ENCODE measurements at places on chromosomes 2 and 18.

DNA sequence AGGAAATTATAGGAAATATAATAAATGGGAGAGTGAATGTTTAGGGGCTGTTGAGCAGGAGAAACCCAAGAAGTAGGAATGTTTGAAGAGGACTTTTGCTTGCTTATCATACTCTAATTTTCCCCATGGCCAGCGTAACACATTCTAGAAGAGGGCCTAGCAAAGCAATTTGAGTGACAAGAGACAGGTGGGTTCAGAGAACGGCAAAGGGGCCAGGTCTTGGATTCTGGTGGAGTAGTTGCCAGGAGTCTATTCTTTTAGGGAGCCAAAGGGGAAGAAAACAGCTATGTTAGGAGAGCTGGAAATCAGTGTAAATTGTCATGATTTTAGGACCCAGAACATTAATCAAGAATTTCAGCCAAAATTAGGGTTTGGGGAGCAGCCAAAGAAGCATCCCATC, 96.5 kb downstream of the COL5A2 start:
- DNase-seq = no peak

DNA sequence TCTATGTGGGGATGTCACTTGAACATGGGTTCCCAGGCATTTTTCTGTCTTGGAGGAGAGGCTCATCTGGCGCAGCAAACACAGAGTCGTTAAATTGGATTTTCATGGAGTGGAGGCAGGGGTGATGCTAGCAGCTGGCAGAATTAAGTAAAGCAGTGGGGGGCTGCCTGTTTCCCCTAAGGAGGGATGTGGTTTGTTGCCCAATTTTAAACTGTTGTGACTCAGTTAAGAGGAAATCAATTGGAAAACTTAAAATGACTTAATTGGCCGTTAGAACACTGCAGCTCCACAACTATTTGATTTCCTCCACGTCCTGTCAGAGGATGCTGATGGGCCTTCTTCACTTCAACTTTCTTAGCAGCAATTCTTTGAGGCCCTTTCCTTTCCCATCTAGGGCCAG, 354.1 kb upstream of the ATP5MC3 start:
- DNase-seq = no peak

DNA sequence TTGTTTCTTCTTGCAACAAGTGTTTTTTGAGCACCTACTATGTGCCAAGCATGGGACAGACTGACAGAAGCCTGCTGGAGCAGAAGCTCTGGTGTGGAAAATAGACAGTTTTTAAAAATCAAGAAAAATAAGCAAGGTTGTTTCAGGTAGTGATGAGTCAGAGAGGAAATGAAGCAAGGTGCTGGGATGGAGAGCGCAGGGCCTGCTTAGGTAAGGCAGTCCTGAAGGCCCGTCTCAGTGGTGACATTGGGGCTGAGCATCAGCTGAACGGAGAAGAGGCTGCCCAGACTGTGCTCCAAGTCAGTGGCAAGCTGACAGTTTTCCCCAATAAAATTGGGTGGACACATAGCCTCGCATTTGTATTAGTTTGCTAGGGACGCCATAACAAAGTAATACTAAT, 263.6 kb downstream of the SS18 start:
- DNase-seq = no peak

GRCh38 chr2:170216428-170216827, 38.5 kb downstream of the MYO3B start:
- DNase-seq = no peak

DNA sequence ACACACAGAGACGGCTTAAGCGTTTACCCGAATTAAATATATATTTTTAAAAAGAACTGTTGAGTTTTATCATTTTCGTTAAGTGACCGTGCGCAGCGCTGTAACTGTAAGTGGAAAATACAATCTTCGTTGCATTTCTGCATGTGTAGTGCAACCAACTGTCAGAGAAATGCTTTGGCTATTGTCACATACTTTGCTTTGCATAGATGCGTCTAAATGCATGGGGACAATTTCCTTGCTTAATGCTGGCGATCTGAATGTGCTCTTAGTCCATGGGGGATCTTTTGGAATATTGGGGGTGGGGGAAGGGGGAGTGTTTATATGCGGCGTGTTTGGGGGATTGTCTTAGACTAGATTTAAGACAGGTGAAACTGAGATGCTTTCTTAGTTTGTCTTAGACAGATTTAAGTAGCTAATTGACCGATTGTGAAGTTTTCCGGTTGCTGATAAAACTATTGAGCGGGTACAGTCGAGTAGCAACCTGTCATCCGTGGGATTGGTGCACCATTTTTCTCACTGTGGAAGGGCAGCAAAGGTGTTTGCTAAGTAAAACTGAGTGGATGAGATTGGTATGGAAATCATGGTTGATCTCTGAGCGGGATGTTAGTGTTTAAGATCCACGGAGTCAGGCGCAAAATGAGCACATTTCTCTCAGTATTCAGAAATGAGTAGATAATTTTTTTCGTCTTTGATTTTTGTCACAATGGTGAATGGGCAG, 476 bp downstream of the VSNL1 start:
- DNase-seq = no peak

DNA sequence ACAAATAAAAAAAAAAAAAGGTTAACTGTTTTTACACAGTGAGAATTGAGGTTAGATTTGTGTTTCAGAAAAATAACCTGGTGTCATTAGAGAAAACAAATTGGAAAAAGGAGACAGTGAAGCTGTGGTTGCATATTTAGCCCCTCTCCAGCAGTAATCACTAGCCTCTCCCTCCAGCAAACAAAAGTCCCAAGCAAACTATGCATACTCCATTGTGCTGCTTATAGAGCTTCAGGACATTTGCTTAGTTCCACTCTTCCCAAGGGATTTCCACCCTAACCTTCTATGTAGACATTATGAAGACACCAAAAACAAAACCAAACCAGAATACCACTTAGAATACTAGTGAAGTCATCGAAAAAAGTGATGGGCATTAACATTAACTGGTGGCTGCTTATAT, 534.2 kb upstream of the CDH2 start:
- no peak for DNase-seq

DNA sequence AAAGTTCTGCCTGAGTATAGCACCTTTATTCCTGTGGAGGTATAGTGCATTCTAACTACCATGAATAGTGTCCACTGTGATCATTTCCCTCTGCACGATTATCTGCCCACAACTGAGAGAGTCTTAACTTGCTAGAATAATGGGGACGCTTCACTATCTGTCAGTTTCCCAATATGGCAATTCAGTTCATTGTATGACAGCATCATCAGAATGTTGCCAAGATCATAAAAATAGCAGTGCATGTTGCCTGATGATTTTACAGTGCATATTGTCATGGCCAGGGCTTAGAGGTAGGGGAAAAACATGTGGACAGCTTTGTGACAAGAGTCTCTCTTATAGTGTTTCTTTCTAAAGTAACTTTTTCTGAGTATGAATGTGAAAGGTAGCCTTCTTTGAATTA, 6.1 kb downstream of the RASGRP3 start:
- DNase-seq = no peak

DNA sequence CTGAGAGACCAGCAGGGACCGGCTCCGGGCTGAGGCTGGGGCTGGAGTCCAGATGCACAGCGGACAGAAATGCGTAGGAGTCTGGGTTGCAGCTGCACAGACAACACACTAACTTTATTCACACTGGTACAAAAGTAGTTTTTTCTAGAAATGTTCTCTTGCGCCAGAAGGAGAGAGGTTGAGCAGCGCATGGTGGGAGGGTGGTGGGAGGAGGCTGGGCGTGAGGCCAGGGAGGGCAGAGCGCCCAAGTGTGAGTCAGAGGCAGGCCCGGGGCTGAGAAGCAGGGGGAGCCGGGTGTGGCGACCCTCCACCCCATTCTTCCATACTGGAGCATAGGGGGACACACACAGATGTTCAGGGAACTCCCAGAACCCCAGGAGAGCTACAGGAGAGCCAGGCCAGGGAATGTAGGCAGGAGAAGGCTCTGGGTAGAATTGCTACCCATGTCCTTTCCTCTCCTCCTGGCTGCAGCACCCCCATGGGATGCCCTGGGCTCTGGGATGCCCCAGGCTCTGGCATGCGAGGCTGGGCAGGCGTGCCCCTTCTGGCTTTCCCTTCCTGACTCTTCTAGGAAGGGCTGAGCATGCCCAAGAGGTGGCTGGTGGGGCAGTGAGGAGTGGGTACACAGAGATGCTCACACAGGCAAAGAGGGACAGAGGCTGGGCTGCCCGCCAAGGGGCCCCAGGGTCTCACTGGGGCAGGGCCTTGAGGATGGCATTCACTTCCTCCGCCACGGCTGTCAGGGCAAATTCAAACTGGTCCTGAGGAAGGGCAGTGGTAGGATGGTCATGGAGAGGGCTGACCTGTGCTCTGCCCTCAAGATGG, 10.6 kb downstream of the DNAJB2 start:
- no peak for DNase-seq

- DNase-seq = no peak
These were observed 11.0 kb downstream of the TTN start for GRCh38 chr2:178796079-178796677.

- no peak for DNase-seq
These were observed 119.3 kb upstream of the ZSWIM2 start for GRCh38 chr2:186968277-186968676.

GRCh38 chr2:131756141-131756907, 228.6 kb downstream of the CCDC74A start:
- DNase-seq = no peak

DNA sequence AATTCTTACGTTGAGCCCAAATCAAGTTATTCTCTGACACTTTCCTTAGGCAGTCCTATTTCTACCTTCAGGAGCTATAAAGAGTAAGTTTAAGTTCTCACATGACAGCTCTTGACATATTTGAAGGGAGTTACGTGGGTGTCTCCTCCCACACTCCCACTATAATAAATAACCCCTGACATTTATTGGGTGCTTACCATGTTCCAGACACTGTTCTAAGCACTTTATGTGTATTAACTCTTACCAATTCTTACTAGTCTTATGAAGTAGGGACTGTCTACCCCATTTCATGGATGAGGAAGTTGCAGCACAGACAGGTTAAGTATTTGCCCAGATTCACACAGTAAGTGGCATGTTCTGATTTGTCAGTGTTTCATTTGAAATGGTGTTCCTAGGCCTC, 17.9 kb downstream of the PLCL1 start:
- no peak for DNase-seq

DNA sequence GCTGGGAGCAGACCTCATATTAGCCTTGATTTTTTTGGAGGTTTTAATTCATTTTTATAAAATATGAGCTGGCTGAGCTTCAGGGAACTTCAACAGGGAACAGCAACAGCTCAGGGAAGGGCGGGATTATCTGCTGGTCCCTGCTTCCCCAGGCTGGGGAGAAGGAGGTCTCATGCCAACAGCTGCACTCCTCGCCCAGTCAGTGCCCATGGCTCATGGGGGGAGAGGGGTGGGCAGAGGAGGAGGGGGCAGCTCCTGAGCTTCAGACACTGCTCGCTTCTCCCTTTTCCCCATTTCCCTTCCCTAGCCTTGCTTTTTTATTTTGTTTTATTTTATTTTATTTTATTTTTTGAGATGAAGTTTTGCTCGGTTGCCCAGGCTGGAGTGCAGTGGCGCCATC, 442 bp upstream of the OTOF start:
- DNase-seq = no peak

DNA sequence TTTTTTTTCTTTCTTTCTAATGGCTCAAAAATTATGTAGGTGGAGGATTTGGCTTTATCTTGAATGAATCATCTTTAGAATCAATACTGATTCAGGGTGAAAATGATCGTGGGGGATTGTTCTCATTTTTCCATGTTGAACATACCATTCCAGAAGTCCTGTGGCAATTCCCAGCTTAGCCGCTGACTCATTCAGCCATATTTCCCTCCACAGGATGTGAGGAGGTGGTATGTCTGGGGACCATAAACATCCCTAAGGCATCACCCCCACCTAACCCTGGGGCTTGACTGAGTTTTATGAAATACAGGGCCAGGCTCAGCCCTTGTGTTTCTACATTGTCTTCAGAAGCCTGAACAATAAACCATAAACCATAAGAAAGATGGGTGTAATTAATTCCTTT, 92.7 kb upstream of the FN1 start:
- no peak for DNase-seq

DNA sequence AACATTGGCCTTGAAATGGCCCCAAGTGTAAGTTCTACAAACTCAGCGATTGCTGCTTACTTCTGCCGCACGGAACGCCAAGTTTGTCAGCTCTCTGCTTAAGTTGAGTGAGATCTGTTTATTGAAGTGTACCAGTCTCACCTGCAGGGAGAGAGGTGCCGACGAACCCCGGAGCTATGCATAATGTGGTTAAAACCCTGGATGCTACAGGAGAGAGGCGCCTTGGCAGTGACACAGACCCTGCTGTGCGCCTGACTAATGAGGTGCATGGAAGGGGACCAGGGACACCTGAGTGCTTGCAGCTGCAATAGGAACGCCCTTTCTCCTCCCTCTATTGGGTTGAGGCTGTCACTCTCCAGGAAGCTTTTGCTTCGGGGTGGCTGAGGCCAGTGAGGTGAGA, 979 bp downstream of the SLC9A2 start:
- DNase-seq = no peak

DNA sequence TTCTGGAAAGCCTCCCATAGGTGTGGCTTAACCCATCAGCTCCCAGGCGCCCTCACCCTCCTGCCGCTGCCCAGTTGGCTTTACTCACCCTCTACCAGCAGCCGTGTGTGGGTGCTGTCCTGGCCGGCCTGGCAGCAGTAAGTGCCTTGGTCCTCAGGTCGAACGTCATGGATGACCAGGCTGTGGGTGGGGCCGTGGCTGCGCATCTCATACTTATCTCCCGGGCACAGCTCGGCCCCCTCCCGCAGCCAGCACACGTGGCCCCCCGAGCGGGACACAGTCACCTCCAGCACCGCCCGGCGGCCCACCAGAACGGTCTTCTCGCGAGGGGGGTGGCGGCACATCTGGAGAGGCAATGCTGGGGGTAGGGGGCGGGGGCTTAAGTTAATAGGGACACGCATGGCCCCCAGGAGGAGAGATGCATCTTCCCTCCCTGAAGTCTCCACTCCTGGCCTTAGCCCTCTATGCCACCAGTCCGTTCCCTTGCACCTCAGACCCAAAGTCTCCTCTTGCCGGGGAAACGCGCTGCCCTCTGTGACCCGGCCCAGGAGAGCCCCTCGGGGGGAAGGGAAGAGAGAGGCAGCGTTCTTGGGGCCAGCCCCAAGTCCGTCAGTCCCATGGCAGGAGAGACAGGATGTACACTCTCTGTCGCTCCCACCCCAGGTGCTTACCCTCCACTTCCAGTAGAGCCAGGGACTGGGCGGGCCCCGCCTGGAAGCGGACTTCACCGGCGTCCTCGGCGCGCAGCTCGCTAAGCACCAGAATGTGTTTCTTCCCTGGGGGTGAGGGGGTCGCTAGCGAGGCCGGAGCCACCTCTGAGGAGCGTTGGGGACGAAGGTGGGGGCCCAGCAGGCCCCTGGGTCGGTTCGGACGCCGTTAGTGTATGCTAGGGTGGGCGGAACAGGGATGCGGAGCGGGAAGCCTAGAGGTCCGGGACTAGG, 7.9 kb downstream of the TMEM198 start:
- no peak for DNase-seq

GRCh38 chr2:112692918-112693317, 27.9 kb upstream of the NT5DC4 start:
- no peak for DNase-seq

- no peak for DNase-seq
These were observed 4.9 kb upstream of the FIGLA start for GRCh38 chr2:70795164-70795995.

GRCh38 chr2:189402932-189403331, 38.3 kb upstream of the WDR75 start:
- no peak for DNase-seq

GRCh38 chr2:44388877-44389276, 27.1 kb downstream of the CAMKMT start:
- no peak for DNase-seq
